ENCODE measurements at places on chromosomes 1 and 21.

DNA sequence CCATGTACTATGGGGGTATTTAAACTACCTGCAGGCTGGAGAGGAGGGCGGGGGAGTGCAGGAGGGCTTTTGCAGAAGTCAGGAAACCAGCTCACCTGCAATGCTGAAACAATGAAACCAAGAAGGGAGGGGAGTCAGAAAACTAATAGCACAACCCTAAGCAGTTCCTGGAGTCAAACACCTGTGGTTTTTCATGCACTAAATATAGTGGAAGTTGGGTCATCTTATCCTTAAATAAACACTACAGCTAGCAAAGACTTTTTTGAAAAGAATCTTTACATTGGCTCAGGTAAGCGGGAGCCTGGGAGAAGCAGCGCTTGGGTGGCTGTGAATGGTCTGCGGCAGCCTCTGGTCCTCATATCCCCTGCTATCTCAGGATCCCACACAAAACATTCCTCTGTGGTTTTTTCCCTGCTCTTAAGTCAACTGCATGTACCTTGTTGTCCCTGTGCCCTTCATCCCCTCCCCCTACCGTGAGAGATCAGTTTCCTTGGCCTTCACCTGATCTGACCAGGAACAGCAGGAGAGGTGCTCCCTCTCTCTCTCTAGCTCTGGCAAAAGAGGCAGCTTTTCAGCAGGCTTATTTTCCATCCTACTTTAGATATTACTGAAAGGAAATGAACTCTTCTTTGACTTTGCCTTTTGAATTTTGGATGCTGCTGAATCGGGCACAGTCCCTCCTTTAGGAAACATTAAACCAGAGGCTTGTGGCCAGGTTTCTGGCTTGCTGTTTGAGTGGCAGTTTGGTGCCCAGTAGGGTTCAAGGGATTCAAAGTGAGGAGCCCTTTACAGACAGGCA is 26.6 kb downstream of the TENT5C start:
- no peak for DNase-seq

GRCh38 chr1:192160196-192160595 is 1.9 kb downstream of the RGS18 start:
- peak; percentile 13 for DNase-seq

DNA sequence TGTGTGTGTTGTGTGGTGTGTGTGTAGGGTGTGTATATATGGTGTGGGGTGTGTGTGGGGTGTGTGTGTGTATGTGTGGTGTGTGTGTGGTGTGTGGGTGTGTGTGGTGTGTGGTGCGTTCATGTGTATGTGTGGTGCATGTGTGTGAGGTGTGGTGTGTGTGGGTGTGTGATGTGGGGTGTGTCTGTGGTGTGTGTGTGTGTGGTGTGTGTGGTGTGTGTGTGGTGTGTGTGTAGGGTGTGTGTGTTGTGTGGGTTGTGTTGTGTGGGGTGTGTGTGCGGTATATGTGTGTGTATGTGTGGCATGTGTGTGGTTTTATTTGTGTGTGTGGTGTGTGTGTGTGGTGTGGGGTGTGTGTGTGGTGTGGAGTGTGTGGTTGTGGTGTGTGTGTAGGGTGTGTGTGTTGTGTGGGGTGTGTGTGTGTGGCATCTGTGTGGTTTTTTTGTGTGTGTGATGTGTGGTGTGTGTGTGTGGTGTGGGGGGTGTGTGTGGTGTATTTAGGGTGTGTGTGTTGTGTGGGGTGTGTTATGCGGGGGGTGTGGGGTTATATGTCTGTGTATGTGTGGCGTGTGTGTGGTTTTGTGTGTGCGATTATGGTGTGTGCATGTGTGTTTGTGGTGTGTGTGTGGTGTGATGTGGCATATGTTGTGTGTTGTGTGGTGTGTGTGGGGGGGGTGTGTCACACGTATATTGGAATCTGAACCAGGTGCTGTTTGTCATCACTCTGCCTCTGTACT is 17.1 kb upstream of the ZBTB21 start:
- DNase-seq = no peak

DNA sequence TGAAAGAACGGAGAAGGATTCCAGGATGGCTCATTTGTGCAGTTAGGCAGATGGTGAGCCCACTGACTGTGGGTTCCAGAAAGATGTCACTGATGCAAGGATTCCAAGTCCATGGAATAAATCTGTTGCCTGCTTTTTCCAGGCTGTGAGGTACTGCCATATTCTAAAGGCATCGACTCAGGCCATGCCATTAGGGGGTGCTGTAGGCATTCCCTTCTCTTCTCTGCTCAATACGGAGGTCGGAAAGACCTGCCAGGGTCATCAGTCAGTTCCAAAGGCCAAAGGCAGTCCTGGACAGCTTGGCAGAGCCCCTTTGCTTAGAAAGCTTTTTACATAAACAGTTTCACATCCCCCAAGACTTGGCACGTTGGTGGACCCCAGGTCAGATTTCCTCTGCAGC is 31.7 kb upstream of the TMEM125 start:
- DNase-seq = peak; percentile 76

- no peak for DNase-seq
Measured at GRCh38 chr1:34908369-34908768, 21.1 kb downstream of the DLGAP3 start.

DNA sequence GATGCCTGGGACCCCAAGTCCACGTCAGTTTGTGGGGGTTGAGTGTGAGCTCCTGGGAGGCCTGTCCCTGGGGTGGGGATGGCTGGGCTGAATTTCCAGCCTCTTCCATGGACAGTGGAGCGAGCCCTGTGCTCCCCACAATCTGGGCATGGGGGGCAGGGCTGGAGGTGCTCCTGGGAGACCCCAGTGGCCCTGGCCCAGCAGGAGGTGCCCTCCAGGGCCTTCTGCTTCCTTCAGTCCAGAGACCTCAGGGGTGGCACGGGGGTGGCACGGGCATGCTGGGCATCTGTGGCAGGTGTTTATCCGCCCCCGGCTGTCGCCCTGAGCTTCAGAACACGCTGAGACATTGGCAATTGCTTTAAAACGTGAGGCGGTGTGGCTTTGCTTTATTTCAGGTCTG is 40.9 kb downstream of the MORN1 start:
- DNase-seq = no peak

DNA sequence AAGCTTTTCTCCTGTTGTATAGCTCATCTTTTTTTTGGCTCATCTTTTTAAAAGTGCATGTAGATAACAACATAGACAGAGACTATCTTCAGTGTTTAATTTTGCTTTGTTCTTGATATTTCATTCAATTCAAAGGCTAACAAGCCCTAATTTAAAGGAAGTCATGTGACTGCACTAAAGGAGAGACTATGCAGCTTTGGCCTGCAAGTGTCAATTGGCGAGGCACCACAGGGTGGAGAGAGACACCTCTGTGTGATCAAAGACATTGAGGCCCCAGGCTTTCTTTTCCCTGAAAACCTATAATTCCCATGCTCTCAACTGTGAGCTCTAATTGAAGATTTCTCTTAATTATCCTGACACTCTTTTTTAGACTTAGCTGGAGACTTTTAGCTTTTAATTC is 53.6 kb downstream of the CHODL start:
- no peak for DNase-seq

DNA sequence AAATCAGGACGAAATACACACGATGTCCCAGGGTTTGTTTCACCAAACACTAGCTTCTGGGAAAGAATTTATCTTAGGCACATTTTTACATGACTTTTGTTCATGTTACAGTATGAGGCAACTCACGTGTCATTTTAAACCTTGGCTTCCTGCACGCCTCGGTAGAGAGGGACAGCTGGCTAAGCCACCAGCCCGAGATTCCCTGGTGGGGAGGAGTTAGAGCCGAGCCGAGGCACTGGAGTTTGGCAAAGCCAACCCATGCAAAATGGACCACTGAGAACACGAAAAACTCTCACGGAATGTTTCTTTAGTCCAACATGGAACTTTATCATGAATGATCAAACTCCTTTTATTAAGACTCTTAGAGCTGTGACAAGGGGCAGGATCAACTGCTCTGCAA is 240.0 kb downstream of the DYRK1A start:
- no peak for DNase-seq

- DNase-seq = peak; percentile 51
Measured at GRCh38 chr21:33541105-33541711, 709 bp downstream of the GART start.

- DNase-seq = peak; percentile 39
Measured at GRCh38 chr1:104780470-104781078, 1030.9 kb downstream of the AMY1C start.

DNA sequence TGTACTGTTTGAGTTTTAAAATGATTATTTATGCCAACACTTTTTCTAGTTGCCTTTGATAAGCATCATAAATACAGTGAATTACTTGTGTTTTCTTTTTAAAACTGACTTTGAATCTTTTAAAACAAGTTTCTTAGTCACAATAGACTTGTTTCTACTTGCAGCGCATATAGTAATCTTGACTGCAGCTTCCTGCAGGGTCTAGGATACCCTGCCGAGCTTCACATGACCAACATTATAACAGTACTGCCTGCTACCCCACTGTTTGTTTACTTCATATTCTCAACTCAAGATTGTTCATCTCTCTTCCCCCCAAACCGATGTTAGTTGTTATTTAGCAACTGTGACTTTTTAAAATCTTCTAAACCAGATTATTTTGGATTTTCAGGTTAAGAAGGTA is 751.3 kb upstream of the NEGR1 start:
- no peak for DNase-seq

DNA sequence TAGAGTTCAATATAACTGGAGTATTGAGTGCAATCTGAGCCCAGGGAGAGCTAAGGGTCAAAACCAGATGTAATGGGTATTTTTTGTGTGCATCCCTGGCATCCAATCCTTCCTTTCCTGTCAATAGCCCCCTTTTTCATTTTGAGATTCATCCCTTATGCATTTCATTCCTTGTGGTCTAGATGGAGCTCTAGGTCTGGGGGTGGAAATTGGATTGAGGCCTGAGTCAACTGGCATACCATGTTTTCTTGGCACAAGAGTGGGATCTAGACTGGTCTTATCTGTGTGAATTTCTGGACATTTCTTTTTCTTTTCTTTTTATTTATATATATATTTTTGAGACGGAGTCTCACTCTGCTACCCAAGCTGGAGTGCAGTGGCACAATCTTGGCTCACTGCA is 67.3 kb upstream of the RAB3GAP2 start:
- no peak for DNase-seq

DNA sequence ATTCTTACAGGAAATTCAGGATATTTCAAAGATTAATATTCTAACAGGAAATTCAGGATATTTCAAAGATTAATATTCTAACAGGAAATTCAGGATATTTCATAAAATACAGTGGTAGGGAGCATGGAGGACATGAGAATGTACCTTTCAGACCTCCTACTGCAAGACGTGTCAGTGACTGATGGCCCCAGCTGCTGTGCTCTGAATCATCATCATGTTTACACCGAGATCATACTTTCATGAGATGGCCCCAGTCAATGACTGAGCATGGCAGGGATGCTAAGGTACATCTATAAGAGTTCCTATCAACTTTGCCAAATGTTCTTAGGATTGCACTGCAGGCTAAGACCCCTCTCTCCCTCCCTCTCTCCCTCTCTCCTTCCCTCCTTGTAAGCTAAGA is 69.0 kb downstream of the HFM1 start:
- no peak for DNase-seq

GRCh38 chr1:46137916-46138315 is 5.5 kb upstream of the PIK3R3 start:
- no peak for DNase-seq

GRCh38 chr1:204736836-204737235 is 51.3 kb upstream of the LRRN2 start:
- DNase-seq = no peak

DNA sequence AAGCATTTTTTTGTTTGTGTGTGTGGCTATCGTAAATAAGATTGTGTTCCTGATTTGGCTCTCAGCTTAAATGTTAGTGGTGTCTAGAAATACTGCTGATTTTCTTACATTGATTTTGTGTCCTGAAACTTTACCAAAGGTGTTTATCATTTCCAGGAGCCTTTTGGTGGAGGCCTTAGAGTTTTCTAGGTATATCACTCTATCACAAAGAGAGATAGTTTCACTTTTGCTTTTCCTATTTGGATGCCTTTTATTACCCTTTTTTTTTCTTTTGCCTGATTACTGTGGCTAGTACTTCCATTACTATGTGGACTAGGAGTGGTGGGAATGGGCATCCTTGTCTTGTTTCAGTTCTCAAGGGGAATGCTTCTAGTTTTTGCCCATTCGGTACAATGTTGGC is 109.6 kb downstream of the S1PR1 start:
- no peak for DNase-seq

- no peak for DNase-seq
Measured at GRCh38 chr1:241617426-241617825, 22.7 kb downstream of the CHML start.

DNA sequence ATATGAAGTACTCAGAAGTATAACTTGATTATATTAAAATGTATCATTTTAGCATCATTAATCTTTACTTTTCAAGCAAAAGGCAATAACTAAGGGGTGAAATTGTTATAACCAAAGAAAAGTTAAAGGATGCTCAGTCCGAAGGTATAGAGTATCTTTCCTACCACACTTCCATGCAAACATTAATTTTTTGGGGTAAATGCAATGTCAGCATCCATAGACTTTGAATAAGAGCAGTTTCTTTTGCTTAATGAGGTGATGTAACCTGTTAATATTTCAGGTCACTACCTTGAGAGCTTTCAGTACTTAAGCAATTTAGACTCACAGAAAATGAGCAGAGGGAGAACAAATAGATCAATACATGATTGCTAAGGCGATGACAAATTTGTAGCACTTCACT is 1093.5 kb downstream of the PLA2G4A start:
- no peak for DNase-seq

- DNase-seq = no peak
Measured at GRCh38 chr1:225685476-225686176, 32.7 kb upstream of the ENAH start.

- no peak for DNase-seq
Measured at GRCh38 chr1:29555043-29555620, 318.8 kb downstream of the PTPRU start.

DNA sequence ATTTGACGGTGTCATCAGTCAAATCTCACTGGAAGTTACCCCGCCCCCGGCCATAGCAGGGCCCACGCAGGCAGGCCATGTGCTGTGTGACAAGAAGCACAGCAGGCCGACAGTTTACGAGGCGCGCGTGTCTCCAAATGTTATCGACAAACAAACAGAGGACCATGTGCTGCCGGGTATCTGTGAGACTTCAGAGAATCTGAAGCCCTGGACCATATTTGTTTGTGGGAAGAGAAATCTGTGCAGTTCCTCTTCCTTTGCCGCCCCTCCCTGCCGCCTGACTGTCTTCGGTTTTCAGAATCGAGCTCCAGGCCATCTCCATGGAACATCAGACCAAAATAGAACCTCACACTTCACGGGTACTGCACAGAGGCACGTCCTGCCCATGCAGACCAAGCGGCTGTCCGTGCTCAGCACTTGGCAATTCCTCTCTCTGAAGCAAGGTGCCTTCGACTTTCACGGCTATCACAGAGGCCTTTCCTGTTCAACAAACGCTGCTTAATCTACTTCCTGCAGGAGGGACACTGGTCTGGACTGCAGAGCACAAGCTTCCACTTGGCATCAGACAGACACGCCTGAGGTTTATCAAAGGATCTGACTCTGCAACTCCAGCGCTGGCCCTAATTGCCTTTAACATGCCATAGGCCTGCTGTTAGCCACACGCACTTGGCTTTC is 135.7 kb upstream of the KRTAP19-8 start:
- DNase-seq = peak; percentile 21

GRCh38 chr21:41166884-41167283 is 1.1 kb upstream of the BACE2 start:
- DNase-seq = no peak

GRCh38 chr1:147493349-147493748 is 48.0 kb upstream of the BCL9 start:
- no peak for DNase-seq

Measured in hematopoietic multipotent progenitor cell treated with erythropoietin and hydrocortisone succinate and interleukin-3 and kit ligand, for 8 days (in vitro differentiated cells).